ENCODE measurements at places on chromosomes 4 and X.
A peak's percentile ranks its signal among the peaks of the same experiment; 100 is the strongest.

GRCh38 chr4:72997409-72997808, 72.1 kb downstream of the COX18 start:
- no peak for DNase-seq

DNA sequence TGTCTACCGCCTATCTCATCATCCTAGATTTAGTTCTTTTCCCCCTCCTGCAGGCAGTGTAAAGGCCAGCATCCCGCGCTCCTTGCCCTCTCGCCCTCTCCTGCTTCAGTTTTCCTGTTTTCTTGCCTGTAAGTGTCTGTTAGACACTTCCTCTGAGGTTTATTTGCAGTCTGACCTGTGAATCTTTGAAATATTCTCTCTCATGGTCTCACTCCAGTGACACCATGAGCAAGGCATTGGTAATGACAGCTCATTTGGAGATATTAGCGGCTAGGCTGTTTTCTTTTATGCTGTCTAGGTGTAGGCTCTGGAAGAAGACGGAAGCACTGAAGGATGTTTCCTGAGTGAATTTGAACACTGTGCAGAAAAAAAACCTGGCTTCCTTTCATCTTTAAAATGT, 179.6 kb downstream of the KDR start:
- no peak for DNase-seq

GRCh38 chr4:113776679-113777078, 15.1 kb upstream of the CAMK2D start:
- no peak for DNase-seq

- no peak for DNase-seq
These were observed 163.3 kb upstream of the MAMLD1 start for GRCh38 chrX:150199803-150200202.

DNA sequence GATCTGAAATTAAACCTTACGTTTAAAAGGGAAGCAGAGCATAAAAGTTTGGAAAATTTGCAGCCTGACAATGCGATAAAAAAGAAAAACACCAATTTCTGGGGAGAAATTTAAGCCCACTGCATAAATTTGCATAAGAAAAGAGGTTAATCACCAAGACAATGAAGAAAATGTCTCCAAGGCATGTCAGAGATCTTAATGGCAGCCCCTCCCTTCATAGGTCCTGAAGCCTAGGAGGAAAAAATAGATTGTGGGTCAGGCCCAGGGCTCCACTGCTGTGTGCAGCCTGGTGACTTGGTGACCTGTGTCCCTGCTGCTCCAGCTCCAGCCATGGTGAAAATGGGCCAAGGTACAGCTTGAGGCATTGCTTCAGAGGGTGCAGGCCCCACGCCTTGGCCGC, 264.0 kb upstream of the CT83 start:
- DNase-seq = no peak

DNA sequence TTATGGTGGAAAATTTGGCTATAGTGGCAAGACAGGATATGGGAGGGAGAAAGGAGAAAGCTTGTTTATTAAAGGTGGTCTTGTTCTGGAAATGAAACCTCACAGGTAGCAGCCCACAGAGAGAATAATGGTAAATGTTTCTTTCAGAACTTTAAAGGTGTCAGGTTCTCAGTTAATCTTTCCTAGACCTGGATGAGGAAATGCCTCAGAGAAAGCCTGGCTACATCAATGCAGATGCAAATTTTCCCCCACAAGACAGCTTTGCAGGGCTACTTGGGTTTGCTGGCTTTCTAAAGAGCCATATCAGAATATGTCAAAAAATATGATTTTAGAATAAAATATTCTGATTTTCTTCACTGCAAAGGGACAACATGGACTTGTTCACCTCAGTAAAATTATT, 715.0 kb downstream of the FAM133A start:
- DNase-seq = no peak

GRCh38 chrX:118499295-118499694, 3.7 kb downstream of the DOCK11 start:
- peak; percentile 6 for DNase-seq

DNA sequence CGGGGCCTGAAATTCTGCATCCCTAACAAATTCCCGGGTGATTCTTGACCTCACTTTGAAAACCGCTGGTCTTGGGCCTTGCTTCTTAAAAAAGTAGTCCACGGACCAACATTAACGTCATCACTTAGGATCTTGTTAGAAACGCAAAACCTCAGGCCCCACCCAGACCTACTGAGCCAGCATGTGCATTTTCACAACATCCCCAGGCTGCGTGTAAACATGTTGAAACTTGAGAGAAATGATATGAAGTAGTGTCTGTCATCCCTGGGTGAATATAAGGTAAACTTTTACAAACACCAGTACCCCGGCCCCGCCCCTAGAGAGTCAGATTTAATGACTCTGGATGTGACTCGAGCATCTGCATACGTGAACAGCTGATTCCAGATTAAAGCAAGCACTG, 33.7 kb downstream of the SORBS2 start:
- no peak for DNase-seq

DNA sequence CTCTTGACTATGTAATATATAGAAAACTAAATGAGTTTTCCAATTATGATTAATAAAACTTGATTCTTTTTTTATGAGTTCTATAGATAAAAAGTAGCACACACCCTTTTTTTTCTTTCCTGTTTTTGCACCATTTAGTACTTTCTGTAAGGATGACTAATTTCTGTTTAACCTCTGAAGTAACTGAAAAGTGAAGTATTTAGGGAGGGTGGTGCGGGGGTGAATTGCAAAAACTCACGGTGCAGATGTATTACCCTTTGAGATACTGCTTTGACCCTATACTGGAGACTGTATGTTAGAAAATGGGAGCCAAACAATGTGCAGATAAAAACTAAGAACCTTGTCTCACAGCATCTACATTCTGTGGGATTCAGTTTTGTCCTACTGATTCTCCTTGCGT, 471.6 kb downstream of the DTHD1 start:
- DNase-seq = no peak

- DNase-seq = no peak
These were observed 67.9 kb upstream of the SOX3 start for GRCh38 chrX:140572724-140573123.
